ENCODE measurements at places on chromosomes 2 and 18. TPM values are rescaled to one million over a fixed set of nuclear protein-coding genes. Genes with fewer than 3 reads are reported as not detected.
A peak's percentile ranks its signal among the peaks of the same experiment; 100 is the strongest.

DNA sequence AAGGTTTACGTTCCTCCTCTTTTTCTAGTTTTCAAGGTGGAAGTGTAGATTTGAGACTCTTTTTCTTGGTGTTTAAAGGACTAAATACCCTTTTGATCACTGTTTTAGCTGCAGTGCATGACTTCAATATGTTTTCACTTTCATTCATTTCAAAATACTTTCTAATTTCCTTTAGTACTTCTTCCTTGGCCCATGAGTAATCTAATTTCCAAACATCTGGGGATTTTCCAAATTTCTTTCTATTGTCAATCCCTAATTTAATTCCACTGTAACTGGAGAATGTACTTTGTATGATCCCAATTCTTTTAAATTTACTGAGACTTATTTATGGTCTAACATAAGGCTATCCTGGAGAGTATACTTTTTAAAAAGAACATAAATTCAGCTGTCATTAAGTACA is 3.8 kb upstream of the RHBDD1 start:
- no peak overlapping the region for H3K4me3 ChIP-seq
- no peak overlapping the region for H3K27ac ChIP-seq
- no peaks in the 10 kb centered on the region for H3K36me3 ChIP-seq
- no peaks in the 10 kb centered on the region for H3K27me3 ChIP-seq
- peaks cover 28% of the 10 kb centered on the region for H3K4me1 ChIP-seq

- H3K27me3 ChIP-seq = no peaks in the 10 kb centered on the region
- no peak for DNase-seq
- peak overlapping the region; percentile 37 for H3K27ac ChIP-seq
- H3K4me1 ChIP-seq = peaks cover 24% of the 10 kb centered on the region
- no peaks in the 10 kb centered on the region for H3K36me3 ChIP-seq
Measured at GRCh38 chr2:20419007-20419576, 27.8 kb upstream of the RHOB start.

MOCOS gene
- 0.63 TPM for total RNA-seq

DNA sequence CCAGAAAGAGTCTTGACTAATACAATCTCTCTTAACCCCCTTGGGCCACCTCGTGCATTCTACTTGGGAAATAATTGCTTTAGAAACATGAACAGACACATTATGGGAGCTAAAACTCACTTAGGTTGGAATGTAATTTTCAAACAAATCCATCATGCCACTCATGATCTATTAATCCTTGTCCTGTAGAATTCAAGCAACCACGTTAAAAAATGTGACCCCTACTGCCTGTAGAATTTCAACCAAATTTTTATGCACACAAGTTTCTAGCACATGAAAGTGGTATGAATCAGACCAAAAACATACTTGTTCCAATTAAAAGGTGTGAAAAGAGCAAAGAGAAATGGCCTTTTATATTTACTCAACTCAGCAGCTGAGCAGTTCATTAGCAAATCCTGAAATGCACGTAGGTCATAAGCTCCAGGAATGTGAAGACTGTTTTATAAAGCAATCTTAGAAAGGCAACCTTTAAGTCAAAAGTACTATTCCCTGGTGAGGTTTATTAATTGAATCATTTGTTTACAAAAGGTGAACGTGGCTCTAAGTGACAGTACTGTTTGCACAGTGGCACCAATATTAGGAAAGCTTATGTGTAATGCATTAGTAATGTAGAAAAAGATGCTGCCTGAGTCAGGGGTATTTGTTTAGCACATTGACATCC is 459.4 kb upstream of the UBE2E3 start:
- H3K27ac ChIP-seq = no peak overlapping the region
- H3K4me1 ChIP-seq = no peaks in the 10 kb centered on the region
- H3K4me3 ChIP-seq = no peak overlapping the region
- H3K36me3 ChIP-seq = no peaks in the 10 kb centered on the region

SCN7A gene
- total RNA-seq = 16.5 TPM
